Naive thymus-derived CD8-positive, alpha-beta T cell (primary cell): ENCODE measurements at places on chromosomes 4 and X.

- DNase-seq: no peak
These were observed 306.8 kb upstream of the FAM241A start for GRCh38 chr4:111838406-111838930.

DNA sequence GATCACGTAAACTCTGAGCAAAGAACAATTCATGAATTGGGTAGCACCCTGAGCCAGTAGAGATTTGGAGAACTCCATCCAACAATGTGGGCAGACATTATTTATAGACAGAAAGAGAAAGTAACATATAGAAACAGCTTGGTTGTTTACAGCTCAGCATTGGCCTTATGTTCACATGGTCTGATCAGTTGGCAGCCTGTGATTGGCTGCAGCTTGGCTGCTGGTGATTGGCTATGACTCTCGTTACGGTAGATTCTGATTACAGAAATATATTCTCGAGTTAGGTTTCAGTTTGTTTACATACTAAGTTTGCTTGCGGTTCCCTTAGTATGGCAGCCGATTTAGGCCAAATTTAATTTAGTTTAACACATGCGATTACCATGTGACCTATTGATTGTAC lies 663.4 kb downstream of the RAPGEF2 start:
- no peak for DNase-seq

DNA sequence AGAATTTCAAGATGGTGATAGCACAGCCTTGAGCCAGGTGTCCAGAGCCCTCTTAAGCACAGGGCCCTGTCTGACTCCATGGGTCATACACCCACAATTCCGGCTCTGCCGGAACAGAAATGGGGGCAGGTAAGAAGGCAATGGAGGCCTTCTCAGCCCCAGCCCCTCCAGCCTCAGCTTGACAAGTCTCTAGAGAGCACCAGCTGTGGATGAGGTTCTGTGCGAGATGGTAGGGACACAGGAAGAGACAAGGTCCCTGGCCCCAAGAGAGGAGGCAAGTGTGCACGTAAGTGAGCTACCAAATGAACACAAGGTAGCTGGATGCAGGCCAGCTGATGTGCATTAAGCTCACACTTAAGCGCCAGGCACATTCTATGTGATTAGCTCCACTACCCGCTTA lies 2.4 kb upstream of the PRRG3 start:
- DNase-seq: no peak

- DNase-seq: no peak
These were observed 9.1 kb downstream of the POU4F2 start for GRCh38 chr4:146647615-146648460.

GRCh38 chr4:118280501-118281218 lies 72.1 kb downstream of the PRSS12 start:
- peak; percentile 49 for DNase-seq

- DNase-seq: no peak
These were observed 116.9 kb upstream of the GALNT7 start for GRCh38 chr4:173051716-173052115.

DNA sequence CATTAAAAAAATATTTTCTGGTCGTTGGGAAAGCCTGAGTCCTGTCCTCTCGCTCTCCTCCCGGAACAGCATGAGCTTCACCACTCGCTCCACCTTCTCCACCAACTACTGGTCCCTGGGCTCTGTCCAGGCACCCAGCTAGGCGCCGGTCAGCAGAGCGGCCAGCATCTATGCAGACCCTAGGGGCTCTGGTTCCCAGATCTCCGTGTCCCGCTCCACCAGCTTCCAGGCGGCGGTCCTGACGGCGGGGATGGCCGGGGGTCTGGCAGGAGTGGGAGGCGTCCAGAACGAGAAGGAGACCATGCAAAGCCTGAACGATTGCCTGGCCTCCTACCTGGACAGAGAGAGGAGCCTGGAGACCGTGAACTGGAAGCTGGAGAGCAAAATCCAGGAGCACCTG lies 807.2 kb upstream of the NDST4 start:
- no peak for DNase-seq

GRCh38 chr4:6548201-6548881 lies 26.6 kb upstream of the MAN2B2 start:
- DNase-seq: no peak

GRCh38 chr4:105551965-105552746 lies at the start of gene ARHGEF38:
ARHGEF38 (plus strand) TSS chr4:105552620; CDS start chr4:105552766, 146 bp downstream.
- DNase-seq: no peak

DNA sequence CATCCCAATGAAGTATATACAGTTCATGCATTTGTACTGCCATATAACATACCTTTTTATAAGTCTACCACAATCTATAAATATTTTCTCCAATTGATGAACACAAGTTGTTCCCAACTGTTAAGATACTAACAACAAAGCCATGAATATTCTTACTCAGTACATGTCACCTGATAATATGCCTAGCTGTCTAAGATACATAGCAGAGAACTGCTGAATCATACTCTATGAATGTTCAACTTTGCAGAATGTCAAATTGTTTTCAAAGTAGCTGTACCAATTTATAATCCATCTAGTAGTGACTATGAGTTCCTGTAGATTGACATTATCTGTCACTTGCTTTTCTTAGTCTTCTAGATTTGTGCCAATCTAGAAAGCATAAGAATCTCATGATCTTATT lies 84.9 kb downstream of the RAB28 start:
- no peak for DNase-seq

GRCh38 chr4:93633721-93634120 lies 194.8 kb upstream of the ATOH1 start:
- DNase-seq: no peak

GRCh38 chrX:1140236-1140681 lies 72.2 kb downstream of the CRLF2 start:
- no peak for DNase-seq
